Left cardiac atrium (tissue), 4 donors: ENCODE measurements at places on chromosomes 5 and 9. TPM values are rescaled to one million over a fixed set of nuclear protein-coding genes. Genes with fewer than 3 reads are reported as not detected.
A peak's percentile ranks its signal among the peaks of the same experiment; 100 is the strongest.

- peak; percentile 10 for DNase-seq
Observed at GRCh38 chr9:129256959-129257713, 79.1 kb upstream of the IER5L start.

DNA sequence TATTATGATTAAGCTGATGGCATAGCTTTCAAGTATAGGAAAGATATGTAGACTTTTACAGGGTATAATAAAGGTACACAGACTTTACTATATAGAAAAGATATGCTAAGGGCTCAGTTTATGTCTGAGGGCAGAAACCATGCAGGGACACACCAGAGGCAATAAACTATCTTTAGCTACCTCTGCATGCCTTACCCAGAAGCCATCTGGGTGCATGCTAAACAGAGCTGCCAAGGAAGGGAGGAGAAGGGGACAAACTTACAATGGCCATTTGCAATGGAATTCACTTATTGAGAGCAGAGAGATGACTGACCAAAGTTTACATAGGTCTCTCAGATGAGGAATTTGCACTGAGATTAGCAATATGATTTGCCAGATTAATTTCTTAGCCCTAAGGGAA is 143.1 kb upstream of the NR4A3 start:
- DNase-seq, result no peak

DNA sequence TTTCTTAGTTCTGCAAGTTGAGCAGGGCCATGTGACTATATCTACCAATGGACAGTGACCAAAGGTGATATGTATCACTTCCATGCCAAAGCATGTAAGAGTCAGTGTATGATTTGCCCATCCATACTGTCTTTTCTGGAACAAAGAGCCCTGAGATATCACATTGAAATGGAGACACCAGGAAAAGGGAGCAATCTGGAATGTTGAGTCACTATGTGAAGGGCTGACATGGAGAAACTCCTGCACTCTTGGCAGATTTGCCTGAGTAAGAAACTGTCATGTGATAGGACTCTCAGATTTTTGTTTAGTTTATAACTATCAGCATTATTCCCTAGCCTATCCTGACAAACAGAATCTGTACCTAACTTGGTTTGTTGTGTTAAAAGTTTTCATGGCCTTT is 29.8 kb upstream of the TMEM161B start:
- no peak for DNase-seq

- no peak for DNase-seq
Observed at GRCh38 chr9:108136656-108137055, 647.1 kb upstream of the KLF4 start.

GRCh38 chr5:107655831-107656230 is 14.9 kb downstream of the EFNA5 start:
- DNase-seq, result no peak

DNA sequence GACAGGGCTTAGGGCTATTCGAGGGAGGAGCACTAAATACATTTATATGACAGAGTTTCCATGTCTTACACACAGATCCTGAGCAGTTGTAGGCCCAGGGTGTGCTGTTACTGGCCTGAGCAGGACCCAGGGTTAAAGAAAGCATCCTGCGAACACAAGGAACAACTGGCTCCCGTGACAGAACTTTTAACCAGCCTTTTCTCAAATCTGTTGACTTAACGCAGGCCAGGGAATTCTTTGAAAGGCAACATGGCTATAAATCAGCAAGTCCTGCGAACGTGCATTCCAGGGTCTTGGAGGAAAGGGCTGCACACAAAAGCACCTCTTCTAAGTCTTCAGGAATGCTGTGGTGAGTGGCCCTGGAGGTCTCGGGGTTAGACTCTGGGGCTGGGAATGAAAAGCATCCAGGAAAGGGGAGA is 45.2 kb upstream of the ANKRD55 start:
- DNase-seq, result no peak

GRCh38 chr5:93193431-93194347 is 387.3 kb downstream of the NR2F1-AS1 start:
- DNase-seq, result no peak

DNA sequence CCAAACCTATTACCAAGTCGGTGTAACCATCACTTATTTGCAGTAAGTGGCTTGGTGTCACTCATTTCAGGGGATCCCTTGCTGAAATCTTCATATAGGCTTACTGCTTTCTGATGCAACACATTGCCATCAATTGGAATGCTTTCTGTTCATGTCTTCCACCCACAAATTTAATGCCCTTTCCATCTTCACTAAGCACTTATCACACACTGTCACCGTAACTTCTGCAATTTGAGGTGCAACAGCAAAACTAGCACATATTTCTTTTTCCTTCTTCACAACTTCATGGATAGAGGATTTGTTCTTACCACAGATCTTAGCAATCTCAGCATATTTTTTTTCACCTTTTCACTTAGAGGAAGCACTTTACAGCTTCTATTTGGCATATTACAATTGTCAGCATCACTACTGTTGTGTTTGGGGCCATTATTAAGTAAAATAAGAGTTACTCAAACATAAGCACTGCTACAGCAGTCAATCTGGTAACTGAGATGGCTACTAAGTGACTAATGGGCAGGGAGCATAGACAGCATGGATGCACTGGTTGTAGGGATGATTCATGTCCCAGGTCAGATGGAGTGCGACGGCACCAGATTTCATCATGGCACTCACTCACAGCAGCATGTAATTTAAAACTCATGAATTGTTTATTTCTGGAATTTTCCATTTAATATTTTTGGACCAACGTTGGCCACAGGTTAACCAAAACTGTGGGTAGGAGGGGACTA is 70.1 kb downstream of the PIP5K1B start:
- no peak for DNase-seq

- no peak for DNase-seq
Observed at GRCh38 chr5:95533761-95534160, 21.0 kb downstream of the SKIC3 start.

DNA sequence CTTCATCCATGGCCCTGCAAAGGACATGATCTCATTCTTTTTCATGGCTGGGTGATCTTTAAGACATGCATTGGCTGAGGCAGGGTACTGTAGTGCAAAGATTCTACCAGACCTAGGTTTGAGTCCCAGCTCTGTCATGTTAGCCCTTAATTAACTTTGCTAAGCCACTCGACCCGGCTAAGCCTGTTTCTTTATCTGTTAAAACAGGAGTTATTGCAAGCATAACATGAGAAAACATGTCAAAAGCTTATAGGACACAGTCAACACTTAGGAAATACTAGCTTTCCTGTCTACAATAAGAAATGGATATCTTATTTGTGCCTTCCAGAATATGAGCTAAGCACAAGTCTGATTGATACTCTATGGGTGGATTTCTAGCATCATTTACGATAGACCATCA is 92.6 kb downstream of the RASEF start:
- no peak for DNase-seq

DNA sequence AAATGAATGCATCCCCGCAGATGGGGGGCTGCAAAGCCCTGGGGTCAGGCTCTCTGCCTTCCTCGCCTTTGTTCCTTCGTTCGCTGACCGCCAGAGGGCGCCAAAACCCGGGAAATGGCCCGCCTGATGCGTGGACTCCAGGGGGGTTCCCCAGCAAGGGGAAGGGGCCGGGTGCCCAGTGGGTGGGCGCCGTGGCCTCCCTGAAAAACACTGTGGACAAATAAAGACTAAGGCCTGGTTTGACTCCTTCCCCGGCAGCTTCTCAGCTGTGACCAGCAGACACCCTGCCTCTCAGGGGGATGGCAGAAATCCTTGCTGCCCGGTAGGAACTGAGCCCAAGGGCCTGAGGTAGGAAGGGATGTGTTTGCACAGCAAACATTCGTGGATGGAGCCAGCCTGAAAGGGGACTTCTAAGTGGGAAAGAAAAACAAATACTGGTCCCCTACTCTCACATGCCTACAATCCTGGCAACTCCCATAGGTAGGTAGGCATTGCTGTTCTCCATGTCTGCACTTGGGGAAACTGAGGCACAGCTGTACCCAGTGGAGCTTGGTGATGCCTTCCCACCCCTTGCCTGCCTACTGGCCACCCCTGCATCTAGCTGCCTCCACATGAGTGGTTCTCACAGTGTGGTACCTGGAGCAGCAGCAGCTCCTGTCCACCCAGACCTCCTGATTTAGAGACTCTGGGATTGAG is 57.7 kb downstream of the DUSP1 start:
- DNase-seq, result peak; percentile 67

Gene PTCH1
- total RNA-seq, result 5.9 TPM

Gene ANKDD1B
- not detected for total RNA-seq

- no peak for DNase-seq
Observed at GRCh38 chr5:53582225-53582624, 21.8 kb downstream of the NDUFS4 start.
